HuH-7 (cell line): ENCODE measurements at places on chromosomes 5 and 9.

DNA sequence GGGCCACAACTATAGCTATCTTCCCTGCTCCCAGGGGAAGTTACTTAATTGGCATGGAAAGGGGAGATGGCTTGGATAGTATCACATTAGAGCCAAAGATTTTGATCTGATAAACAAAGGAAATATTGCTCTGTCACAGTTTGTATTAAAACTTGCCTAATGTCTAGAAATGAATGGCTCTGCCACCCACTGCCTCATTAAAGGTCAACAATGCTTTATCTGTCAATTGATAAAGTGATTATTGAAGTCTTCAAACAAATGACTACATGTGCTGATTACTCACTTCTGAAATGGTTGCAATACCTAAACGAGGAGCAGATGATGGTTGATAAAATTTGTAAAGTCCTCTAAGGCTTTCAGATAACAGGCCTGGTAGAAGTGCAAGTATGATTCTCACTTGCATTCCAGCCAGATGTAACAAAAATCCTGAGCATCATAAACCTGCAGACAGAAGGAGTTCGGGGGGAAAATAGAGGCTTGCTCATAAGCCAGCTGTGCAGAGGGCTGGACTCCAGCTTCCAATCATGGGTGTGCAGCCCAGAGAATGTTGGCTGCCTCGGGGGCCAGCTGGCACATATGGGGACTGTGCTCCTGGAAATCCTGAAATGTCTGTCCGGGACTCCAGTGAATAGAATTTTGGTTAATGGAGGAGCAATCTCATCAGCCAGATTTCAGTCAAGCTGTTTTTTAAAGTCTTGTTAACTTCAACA lies 200.5 kb upstream of the SLC27A6 start:
- no peak for DNase-seq

- DNase-seq = no peak
Measured at GRCh38 chr5:173451651-173452050, 123.4 kb upstream of the STC2 start.

GRCh38 chr5:104513121-104513602 lies 950.6 kb upstream of the NUDT12 start:
- no peak for DNase-seq

DNA sequence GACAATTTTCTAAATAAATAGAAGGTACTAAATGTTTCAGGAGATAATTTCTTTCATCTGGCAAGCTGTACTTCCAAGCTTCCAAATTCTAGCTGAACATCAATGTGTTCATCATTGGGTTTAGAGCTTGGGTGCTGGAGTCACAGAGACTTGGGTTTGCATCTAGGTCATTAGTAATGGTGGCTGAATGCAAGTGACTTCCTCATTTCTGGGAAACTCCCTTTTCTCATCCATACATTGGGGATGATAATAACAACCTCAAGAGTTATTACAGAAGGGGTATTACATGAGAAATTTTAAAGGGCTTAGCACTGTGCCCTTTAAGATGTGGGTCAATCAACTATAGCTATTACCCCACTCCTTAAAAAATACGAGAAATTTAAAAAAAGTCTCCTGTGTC lies 41.1 kb upstream of the KLF4 start:
- no peak for DNase-seq

DNA sequence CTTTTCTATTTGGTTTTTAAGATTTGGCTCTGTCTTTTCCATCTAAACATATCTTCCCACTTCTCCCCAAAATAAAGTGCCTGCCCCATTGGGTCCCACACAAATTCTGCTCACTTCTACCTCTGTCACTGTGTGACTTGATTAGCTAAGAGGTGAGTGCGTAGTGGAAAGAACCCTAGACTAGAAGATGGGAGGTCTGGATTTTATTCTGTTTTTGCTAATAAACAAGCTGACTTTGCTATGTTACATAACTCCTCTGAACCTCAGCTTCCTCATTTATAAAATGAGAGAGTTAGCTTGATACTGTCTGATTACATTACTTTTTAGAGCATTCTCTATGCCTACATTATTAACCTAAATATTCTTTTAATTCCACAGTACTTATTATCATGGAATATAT lies 51.3 kb upstream of the PTGER4 start:
- DNase-seq = no peak

DNA sequence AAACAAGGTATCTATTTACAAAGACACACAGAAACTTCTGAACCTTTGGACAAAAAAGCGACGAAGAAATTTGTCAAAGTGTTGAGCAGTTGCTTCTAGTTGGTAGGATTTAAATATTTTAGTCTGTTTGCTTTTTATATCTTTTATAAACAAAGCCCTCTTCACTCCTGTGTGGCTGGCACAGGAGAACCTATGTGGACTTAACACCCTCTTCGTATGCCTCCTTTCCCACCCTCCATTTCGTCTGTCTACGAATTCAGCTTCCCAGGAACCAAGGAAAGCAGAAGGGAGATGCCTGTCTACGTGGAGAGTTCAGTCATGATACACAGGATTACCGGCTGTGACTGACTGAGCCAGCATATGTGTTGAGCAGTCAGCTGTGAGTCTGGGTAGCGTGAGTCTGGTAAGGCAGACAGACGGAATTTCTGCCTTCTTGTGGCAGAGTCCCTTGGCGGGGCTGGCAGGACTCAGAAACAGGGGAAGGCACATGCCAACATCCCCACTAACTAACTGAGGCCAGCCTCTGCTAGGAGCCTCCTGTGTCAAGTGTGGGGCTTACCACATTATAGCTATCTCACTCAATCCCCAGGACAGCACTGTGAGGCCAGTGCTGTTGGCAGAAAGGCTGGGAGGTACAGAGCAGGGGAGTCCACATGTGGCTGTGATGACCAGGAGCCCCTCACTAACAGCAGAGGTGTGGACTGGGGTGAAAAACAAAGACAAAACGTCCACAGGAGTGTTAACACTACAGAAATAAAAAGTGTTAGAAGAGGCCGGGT lies 13.9 kb upstream of the ZFP62 start:
- no peak for DNase-seq
